ENCODE measurements at places on chromosomes 6 and 20.

GRCh38 chr6:125183391-125183790 lies 29.8 kb downstream of the TPD52L1 start:
- DNase-seq: no peak

DNA sequence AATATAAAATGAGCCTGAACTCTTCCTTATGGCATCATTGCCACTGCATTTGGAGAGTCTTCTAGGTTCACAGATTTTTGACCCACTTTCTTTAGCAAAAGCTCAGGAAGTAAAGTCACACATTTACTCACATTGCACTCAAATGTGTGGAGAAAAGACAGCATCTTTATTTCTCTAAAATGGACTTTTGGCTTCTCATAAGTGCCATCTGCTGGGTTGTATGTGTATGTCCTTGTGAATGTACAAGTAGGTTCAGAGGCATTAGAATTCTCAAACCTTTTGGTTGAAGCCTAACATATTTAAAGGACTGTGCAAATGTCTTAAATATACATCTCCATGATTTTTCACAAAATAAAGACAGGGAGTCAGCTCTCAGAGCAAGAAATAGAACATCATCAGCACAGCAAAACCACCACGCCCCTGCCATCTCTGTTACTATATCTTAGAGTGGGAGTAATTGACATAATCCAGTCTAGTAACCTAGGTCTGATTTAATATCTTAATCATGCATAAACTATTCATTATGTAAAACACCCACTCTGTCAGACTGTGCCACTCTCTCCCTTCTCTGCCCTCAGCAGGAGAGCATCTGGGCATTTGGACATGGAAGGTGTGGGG lies 42.2 kb upstream of the SPTLC3 start:
- DNase-seq: no peak

DNA sequence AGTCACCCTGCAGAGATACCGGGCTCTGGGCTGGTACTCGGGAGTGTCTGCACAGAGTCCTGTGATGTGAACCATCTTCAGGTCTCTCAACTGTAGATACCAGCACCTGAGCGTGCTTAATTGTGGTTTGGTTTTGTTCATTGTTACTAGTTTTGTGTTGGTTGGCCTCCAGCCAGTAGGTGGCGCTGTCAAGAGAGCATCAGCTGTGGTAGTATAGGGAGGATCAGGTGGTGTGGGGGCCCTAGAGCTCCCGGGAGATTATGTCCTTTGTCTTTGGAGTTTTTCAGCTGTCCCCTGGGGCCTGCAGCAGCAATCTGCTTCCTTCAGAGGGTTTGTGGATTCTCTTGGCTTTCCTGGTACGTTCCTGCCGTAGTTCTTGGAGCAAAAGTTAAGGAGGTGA lies 67.9 kb downstream of the CDYL start:
- no peak for DNase-seq

DNA sequence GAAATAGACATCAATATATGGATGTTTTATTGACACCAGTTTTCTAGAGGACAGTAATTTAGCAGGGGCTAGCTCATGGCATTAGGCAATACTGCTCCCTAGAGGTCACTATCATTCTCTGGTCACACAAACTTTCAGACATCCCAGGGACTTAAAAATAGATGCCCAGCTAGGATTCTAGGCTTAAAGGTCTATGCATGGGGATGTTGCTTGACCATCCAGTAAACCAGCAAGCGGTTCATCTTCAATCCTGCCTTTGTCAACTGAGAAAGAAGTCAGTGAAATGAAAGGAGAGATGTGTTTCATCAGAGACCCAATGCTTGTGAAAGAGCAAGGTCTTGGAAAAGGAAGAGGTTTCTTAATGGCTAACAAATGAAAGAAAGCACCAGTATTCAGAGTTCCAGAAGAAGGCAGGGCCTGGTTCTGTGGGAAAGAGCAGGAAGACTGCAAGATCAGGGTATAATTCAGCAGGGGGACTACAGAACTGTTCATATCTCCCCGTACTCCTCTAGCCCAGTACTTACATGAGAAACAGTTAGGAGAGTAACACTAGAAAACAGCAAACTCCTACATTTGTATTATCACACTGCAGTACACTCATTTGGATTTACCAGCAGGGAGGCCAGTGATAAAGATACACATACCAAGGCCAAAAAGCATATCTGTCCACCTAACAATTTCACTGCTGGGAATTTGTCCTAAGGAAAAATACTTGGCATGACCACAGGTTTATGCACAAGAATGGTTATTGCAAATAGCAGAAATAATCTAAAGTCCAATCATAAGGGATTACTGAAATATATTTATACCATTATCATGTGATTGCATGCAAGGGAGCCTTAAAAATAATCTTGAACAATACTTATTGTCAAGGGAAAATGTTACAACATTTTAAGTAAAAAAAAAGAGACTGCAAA lies 151.4 kb upstream of the LAMA2 start:
- no peak for DNase-seq

DNA sequence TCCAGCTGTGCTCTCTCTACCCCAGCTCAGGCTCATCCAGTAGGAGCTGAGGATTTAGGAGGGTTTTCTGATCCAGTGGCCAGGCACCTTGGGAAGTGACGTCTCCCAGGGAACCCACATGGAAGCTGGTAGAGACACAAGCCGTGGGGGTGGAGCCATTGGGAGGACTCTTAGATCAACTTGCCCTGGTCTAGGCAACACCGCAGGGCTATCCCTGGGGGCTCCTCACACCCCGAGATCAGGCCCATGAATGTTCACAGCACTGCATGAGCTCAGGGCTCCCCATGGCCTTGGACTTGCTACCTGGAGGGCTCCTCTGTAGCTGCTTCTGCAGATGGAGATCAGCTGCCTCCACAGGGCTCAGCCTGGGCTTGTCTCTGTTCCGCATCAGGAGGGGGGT lies 112.1 kb downstream of the CDH4 start:
- DNase-seq: no peak

DNA sequence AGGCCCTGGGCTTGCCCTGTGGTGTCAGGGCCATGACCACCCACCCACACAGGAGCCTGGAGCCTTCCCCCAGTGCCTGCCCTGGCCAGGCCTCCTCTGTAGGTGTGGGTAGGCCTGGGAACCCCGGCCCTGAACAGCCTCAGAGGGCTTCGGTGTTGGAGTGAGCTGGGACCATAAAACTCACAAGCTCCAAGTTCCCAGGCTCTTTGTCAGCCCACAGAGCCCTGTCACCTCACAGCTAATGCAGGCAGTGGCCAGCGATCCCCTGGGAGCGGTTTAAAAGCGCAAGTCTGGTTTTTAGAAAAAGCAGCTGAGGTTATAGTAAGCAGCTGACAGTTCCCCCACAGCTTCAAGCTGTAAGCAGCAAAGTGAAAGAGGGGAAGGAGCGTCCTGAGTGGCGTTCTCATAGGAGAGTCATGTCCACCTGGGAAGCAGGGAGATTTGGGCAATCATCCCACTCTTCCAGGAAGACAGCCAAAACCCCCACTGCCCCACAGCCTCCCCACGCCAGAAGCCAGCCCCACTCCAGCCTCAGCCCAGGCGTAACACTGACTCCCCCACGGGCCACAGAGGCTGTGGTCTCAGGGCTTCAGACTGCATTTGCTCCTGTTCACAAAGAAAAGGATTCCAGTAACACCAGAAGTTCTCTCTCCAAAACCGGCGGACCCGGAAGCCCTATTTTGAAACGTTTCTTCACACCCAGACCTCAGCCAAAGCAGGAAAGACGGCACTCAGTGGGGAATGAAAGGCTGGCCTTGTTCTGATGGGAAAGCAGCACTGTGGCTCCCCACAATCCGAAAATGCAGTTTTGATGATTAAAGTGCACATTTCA lies 34.3 kb upstream of the FOXC1 start:
- DNase-seq: no peak

GRCh38 chr6:33834401-33835392 lies 30.9 kb upstream of the MLN start:
- no peak for DNase-seq

GRCh38 chr20:35544436-35544835 lies 2.6 kb downstream of the ERGIC3 start:
- DNase-seq: no peak

DNA sequence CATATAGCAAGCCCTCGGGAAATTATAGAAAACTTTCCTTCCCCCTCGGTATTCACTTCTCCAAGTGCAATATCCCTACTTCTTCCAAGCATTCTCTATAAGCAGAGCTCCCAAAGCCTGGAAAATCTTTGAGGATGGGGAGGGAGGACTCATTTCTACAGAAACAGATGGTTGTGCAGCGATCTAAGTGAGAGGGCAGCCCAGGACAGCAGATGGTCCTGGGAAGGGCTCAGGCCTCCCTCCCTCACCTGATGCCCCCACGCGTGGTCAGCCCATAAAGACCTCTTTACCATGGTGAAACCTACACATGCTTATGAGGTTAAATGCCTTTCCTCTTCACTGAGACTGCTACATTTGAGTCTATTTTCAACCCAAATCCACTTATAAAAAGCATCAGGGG lies 319.6 kb upstream of the QKI start:
- DNase-seq: no peak

- no peak for DNase-seq
These were observed 40.7 kb downstream of the CPXM1 start for GRCh38 chr20:2759603-2760296.

DNA sequence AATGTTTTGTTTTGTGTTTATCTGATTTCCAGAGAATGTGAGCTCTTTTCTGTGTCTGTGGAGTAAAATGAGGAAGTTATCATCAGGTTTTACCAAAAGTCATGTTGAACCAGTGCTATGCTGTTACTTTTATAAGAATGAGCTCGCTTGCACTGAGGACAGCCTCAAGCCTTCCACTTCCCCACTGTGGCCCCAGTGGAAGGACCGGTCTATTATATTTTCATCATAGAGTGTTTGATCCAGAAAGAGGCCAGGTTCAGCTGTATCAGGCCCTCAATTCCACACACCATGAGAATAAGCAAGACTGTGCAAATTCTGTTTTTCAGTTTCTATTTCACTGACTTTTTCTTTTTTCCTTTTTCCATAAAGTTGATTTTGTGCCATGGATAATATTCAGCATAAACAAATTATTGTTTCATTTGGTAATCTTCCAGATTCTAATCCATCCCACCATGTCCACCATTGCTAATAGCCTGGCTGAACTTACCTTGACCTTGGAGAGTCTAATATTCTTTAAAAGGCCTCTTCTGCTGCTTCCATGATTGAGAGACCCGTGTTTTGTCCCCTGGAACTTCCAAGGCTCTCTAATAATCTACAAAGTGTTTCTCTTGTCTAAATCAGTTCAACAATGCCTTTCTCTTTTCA lies 286.2 kb downstream of the THBS2 start:
- DNase-seq: no peak

GRCh38 chr20:32894711-32895355 lies 36.1 kb downstream of the EFCAB8 start:
- no peak for DNase-seq

- DNase-seq: no peak
These were observed 18.5 kb downstream of the GRM1 start for GRCh38 chr6:146047371-146047770.

GRCh38 chr6:12916006-12916405 lies 199.4 kb downstream of the PHACTR1 start:
- DNase-seq: no peak

DNA sequence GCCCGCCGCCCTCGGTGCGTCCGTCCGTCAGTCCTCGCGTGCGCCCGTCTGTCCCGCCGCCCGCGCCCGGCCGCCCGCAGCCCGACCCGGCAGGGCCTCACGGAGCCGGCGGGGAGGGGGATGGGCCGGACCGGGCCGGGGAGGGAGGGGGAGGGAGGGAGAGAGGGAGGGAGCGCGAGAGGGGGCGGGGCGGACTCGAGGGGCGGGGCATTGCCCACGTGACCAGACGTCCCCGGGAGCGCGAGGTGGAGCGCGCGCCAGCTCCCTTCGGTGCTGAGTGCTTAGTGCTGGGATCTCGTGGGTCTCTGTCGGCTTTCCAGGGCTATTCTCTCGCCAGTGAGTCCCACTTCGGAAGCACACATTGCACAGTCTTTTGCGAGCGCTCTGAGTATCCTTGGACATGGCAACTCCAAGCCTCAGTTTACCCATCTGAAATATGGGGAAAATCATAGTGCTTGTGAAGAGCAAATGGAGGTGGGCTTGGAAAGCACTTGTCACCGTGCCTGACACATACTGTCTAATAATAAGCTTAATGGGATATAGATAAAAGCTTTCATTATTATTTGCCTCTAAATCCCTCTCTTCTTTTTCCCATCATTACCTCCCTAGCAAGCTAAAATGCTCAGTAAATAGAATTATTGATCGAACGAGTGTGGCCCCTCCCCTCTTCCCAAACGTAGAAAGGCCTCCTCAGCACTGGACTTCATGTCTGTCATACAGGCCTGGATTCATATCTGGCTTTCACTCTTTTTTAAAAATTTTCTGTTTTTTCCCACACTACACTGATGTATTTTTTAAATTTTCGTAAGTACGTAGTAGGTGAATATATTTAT lies at the start of gene NCOA6:
NCOA6 (minus strand) TSS at position 122 of the 833 bp plus-strand sequence. CDS start 43,296 bp downstream, outside the sequence.
- peak; percentile 74 for DNase-seq

DNA sequence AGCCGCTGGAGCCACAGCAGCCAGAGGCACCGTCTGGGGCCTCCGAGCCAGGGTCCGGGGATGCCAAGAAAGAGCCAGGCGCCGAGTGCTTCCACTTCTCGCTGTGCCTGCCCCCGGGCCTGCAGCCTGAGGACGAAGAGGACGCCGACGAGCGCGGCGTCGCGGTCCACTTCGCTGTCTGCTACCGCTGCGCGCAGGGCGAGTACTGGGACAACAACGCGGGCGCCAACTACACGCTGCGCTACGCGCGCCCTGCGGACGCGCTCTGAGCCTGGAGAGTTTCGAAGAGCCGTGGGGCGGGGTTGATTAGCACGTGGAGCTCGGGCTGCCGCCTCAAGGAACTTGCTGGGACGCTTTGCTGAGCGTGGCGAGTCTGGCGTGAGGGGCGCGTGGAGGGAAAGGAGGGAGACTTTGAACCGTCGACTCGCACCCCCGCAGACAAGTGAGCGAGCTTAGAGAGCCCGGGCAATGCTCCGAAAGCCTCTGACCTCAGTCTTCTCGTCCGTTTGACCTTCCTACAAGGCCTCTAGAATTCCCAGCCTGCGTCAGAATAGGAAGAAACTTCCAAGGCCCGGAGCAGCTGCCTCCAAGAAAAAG lies 1.3 kb downstream of the PPP1R3G start:
- DNase-seq: no peak

GRCh38 chr6:12009180-12009685 lies 2.9 kb upstream of the HIVEP1 start:
- no peak for DNase-seq

GRCh38 chr6:41013466-41014153 lies 25.4 kb downstream of the UNC5CL start:
- DNase-seq: no peak

DNA sequence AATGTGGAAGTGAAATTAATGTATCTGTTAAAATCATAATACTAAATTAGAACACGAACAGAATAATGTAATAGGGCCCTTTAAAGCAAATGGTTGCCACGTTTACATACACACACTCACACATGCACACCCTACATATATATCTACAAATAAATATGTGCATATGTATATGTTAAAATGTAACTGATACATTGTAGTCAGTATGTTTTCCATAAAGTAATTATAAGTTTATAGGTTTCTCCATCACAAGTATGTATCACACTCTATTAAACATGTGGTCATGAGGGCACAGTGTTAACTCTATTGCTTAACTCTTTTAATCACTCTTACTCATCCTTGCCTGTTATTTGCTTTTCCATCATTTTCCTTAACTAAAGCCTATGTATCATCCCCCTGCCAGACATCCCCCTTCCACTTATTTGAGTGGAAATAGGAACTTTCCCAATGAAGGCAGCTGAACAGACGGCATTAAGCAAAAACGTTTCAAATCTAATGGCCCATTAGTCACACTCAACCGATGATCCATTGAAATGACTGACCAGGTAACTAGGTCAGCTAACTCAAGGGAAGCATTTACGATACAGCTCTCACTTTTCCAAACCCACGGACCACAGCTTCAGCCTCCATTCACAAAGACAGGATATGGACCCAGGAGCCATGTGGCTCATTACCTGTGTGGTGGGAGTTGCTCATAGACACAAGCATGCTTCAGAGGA lies 89.3 kb downstream of the HAO1 start:
- DNase-seq: no peak
